Activated T-helper 2 cell treated with anti-CD3 and anti-CD28 coated beads, Interferon-gamma antibody, Interleukin-2, Interleukin-4, amounts not matched to agents 10 μg/mL and 5 μg/mL and 100 μg/mL, durations not matched to agents 14 hours and 24 hours and 36 hours (primary cell): ENCODE measurements at places on chromosomes 16 and 17. TPM values are rescaled to one million over a fixed set of nuclear protein-coding genes. Genes with fewer than 3 reads are reported as not detected.

GRCh38 chr16:75203667-75204409, 3.1 kb downstream of the CTRB2 start:
- no peak for DNase-seq
- H3K27me3 ChIP-seq = peaks cover 10% of the 10 kb centered on the region
- no peak overlapping the region for H3K27ac ChIP-seq
- H3K4me3 ChIP-seq = no peak overlapping the region
- no peaks in the 10 kb centered on the region for H3K36me3 ChIP-seq

DNA sequence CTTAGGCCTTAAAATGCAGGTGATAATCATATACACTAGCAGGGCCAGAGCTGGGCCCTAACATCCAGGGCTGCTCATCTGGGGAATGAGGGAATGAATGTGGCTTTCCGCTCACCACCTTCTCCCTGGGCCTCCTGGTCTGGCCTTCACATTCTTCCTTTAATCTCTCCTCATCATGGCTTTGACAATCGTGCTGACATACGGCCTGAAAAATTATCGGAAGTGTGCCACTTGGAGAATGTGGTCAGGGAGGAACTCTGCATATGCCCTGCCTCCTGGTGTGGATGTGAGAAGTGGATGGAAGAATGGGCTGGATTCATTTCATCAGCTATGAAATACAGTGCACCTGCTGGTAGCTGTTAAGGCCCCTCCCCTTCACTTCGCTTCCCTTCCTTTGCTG, 2.4 kb downstream of the WSCD1 start:
- no peak overlapping the region for H3K27ac ChIP-seq
- no peaks in the 10 kb centered on the region for H3K36me3 ChIP-seq
- peaks cover 6% of the 10 kb centered on the region for H3K4me1 ChIP-seq
- peaks cover 40% of the 10 kb centered on the region for H3K27me3 ChIP-seq
- H3K4me3 ChIP-seq = no peak overlapping the region
- no peak for DNase-seq

DNA sequence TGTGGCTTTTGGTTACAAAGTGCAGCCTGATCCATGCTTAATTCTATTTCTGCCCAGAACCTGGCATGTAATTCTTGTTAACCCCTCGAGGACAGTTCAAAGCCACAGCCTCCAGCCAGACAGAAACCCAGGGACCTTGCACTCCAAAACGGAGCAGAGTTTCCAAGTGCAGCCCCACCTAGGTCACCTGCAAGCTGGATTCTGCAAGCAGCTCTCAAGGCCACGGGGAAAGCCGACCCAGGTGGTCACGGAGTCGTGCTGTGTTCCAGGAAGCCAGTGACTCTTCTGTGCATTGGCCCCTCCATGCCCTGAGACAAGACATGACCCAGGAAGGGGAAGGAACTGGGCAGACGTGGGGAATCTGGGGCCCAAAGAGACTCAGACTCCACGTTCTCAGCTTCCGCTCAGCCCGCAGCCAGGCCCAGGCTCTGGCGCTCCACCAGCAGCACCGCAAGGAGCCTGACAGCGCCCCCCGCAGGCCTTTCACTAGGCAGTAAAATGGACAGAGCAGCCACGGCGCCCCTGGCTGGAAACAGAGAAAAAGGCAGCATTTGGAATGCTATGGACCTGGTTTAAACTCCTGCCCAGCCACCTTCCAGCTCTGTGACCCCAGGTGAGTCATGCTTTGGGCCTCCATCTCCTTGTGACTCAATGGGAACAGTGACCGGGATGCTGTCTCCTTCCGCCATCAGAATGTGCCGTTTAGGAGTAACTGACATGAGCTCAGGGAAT, 27.3 kb upstream of the GSG1L start:
- no peaks in the 10 kb centered on the region for H3K36me3 ChIP-seq
- no peaks in the 10 kb centered on the region for H3K27me3 ChIP-seq
- H3K4me3 ChIP-seq = no peak overlapping the region
- no peak overlapping the region for H3K27ac ChIP-seq
- DNase-seq = no peak

- H3K4me3 ChIP-seq = no peak overlapping the region
- H3K27me3 ChIP-seq = no peaks in the 10 kb centered on the region
- H3K27ac ChIP-seq = peak overlapping the region; percentile 78
- DNase-seq = no peak
- peaks cover 65% of the 10 kb centered on the region for H3K4me1 ChIP-seq
Measured at GRCh38 chr17:38894276-38894675, 24.4 kb downstream of the LASP1 start.

GRCh38 chr16:78896280-78896679, 704.3 kb downstream of the MAF start:
- H3K27ac ChIP-seq = no peak overlapping the region
- no peak for DNase-seq
- no peaks in the 10 kb centered on the region for H3K36me3 ChIP-seq
- peaks cover 38% of the 10 kb centered on the region for H3K4me1 ChIP-seq

GRCh38 chr17:283911-284675, 68.5 kb downstream of the RPH3AL start:
- H3K27me3 ChIP-seq = no peaks in the 10 kb centered on the region
- no peaks in the 10 kb centered on the region for H3K36me3 ChIP-seq
- H3K27ac ChIP-seq = no peak overlapping the region
- no peaks in the 10 kb centered on the region for H3K4me1 ChIP-seq

- peaks cover 2% of the 10 kb centered on the region for H3K4me1 ChIP-seq
- DNase-seq = no peak
- no peak overlapping the region for H3K4me3 ChIP-seq
- H3K36me3 ChIP-seq = no peaks in the 10 kb centered on the region
Measured at GRCh38 chr17:43457362-43457692, 26.4 kb upstream of the DHX8 start.

GRCh38 chr17:4837471-4838308, 4.5 kb downstream of the MINK1 start:
- H3K27me3 ChIP-seq = no peaks in the 10 kb centered on the region
- H3K27ac ChIP-seq = no peak overlapping the region
- peaks cover 21% of the 10 kb centered on the region for H3K36me3 ChIP-seq
- peaks cover 53% of the 10 kb centered on the region for H3K4me1 ChIP-seq
- no peak overlapping the region for H3K4me3 ChIP-seq
- no peak for DNase-seq

- DNase-seq = no peak
- H3K36me3 ChIP-seq = no peaks in the 10 kb centered on the region
- no peak overlapping the region for H3K27ac ChIP-seq
- H3K27me3 ChIP-seq = no peaks in the 10 kb centered on the region
- peaks cover 33% of the 10 kb centered on the region for H3K4me1 ChIP-seq
Measured at GRCh38 chr17:50917418-50917743, 51.2 kb upstream of the TOB1 start.

- no peak overlapping the region for H3K4me3 ChIP-seq
- H3K27me3 ChIP-seq = no peaks in the 10 kb centered on the region
- peaks cover 34% of the 10 kb centered on the region for H3K36me3 ChIP-seq
- no peak for DNase-seq
- H3K4me1 ChIP-seq = peaks cover 12% of the 10 kb centered on the region
Measured at GRCh38 chr17:58322581-58323185, 5.9 kb downstream of the TSPOAP1 start.

DNA sequence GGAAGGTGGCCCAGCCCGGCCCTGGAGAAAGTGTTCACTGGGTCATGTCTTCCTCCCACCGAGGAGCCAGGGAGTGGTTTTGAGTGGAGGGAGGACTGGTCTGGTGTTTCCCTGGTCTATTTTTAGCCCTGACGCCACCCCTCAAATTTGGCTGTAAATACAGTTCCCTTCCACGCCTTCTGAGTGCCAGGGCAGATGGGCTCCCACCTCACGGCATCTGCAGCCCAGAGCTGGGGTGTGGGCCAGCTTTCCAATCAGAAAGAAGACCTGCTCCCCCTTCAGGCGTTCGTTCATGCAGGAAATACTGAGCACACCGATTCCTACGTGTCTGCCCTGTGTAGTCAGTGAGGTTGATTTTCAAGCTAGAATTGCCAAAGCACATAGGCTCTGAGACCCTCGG, 53.7 kb downstream of the SNX20 start:
- H3K4me3 ChIP-seq = no peak overlapping the region
- H3K27ac ChIP-seq = peak overlapping the region; percentile 56
- H3K4me1 ChIP-seq = peaks cover 17% of the 10 kb centered on the region
- H3K27me3 ChIP-seq = no peaks in the 10 kb centered on the region
- peak; percentile 16 for DNase-seq

- H3K27me3 ChIP-seq = no peaks in the 10 kb centered on the region
- H3K27ac ChIP-seq = no peak overlapping the region
Measured at GRCh38 chr16:12206098-12206748, 229.7 kb downstream of the SNX29 start.

DNA sequence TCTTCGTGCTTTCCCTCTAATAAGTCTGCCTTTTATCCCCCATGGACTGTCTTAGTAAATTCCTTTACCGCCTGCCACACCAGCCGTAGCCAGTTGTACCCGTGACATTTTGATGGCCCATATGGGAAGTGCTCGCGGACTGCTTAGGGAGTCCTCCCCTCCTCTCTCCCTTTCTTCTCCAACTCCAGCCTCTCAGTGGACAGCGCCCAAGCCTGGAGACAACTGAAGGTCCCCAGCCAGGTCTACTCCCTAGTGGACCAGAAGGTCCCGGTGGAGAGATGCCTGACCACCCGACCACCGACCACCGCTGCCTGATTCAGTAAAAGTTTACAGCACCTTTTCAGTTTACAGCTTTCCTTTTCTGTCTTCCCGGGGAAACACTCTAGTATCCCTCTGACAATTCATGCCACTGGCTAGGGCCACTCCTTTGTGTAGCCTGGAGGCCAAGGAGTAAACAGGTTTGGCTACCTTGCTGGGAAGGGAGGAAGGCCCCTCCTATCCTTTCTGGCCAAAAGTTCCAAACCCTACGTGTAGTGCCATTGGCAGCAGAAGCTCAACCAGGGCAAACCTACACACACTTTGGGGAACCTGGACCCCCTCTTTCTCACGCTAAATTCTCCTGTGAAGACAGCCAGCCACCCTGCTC, 18.0 kb downstream of the CTRB2 start:
- peaks cover 8% of the 10 kb centered on the region for H3K27me3 ChIP-seq
- H3K36me3 ChIP-seq = no peaks in the 10 kb centered on the region
- no peak overlapping the region for H3K4me3 ChIP-seq
- H3K27ac ChIP-seq = no peak overlapping the region

GRCh38 chr16:79598348-79599181, 2.0 kb downstream of the MAF start:
- peak overlapping the region; percentile 89 for H3K27ac ChIP-seq
- DNase-seq = peak; percentile 41
- peak overlapping the region; percentile 87 for H3K4me3 ChIP-seq
- peaks cover 52% of the 10 kb centered on the region for H3K36me3 ChIP-seq
- H3K4me1 ChIP-seq = peaks cover 44% of the 10 kb centered on the region
- peaks cover 3% of the 10 kb centered on the region for H3K27me3 ChIP-seq

- H3K27me3 ChIP-seq = peaks cover 7% of the 10 kb centered on the region
- H3K4me3 ChIP-seq = no peak overlapping the region
- no peaks in the 10 kb centered on the region for H3K36me3 ChIP-seq
- no peak for DNase-seq
- peaks cover 2% of the 10 kb centered on the region for H3K4me1 ChIP-seq
- no peak overlapping the region for H3K27ac ChIP-seq
Measured at GRCh38 chr17:64420143-64420670, 28.7 kb upstream of the MILR1 start.

DNA sequence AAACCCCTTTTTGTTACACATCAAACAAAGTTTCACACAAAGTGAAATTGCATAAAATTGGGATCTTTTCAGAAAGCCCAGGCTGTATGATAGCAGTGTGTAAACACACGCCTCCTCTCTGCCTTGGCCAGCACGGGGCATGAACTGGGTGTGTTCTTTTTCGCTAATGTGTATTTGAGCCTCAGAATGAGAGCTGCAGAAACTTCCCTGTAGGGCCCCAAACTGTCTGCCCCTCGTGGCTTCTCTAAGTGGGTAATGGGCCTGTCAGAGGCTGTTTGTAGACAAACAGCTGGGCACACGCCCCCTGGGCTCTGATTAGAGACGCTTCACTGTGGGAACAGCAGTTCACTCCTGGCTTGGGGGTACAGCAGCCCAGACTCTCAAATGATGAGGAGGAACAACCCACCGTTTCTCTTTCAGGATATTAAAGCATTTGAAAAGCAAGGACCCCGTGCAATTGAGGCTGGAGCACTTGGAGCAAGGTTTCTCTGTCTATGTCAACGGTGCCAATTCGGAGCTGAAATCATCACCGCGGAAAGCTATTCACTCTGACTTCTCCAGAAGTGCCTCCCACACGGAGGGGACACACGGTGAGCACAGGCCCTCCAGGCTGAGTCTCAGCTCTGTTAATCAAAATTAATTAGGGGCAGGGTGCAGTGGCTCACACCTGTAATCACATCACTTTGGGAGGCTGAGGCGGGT, 78.4 kb downstream of the KATNIP start:
- no peaks in the 10 kb centered on the region for H3K4me1 ChIP-seq
- no peak for DNase-seq
- H3K27ac ChIP-seq = no peak overlapping the region
- no peak overlapping the region for H3K4me3 ChIP-seq
- no peaks in the 10 kb centered on the region for H3K27me3 ChIP-seq
- no peaks in the 10 kb centered on the region for H3K36me3 ChIP-seq

RNF43 gene
- total RNA-seq = 20.5 and 23.9 TPM in 2 replicates

HOXB6 gene
- total RNA-seq = 0.52 and 0.62 TPM in 2 replicates

STAT5B gene
- total RNA-seq = 162 and 164 TPM in 2 replicates

PRDM7 gene
- total RNA-seq = not detected in 2 replicates

ASGR1 gene
- total RNA-seq = 1.7 and 1.8 TPM in 2 replicates

HOXB4 gene
- total RNA-seq = 3.0 and 3.3 TPM in 2 replicates

MRC2 gene
- total RNA-seq = 3.1 and 3.7 TPM in 2 replicates

TMC8 gene
- 196 and 208 TPM in 2 replicates for total RNA-seq
